Stimulated activated CD8-positive, alpha-beta memory T cell treated with anti-CD3 and anti-CD28 coated beads, Interleukin-2, amount 100 ng/mL, for 1 hour (primary cell): ENCODE measurements at places on chromosomes 7 and 10.

DNA sequence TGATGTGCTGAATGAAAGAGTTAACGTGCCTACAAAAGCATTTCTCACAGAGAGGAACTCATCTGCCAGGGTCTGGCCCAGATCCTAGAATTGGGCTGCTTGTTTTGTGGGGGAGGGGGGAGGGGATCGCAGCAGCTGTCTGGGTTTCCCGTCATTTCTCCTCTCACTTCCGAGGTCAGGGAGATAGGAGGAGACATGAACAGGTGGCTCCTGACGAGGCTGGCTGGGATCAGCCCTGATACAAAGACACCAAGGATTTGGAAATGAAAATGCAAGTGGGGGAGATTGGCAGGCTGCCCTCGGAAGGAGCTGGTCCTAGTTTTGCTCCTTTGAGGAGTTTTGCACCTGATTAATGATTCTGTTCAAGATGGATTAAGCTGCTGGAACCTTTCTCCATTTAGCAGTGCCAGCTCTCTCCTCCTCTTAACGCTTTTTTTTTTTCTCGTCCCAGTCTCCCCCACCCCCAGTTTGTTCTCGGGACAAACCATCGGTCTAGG, 86.8 kb upstream of the KMT2C start:
- no peak for DNase-seq

GRCh38 chr10:59649606-59650346, 59.9 kb downstream of the SLC16A9 start:
- DNase-seq = no peak

- DNase-seq = peak; percentile 77
These were observed 9.8 kb downstream of the SAP25 start for GRCh38 chr7:100563809-100564400.

- no peak for DNase-seq
These were observed 149.7 kb upstream of the AOAH start for GRCh38 chr7:36874041-36874440.

DNA sequence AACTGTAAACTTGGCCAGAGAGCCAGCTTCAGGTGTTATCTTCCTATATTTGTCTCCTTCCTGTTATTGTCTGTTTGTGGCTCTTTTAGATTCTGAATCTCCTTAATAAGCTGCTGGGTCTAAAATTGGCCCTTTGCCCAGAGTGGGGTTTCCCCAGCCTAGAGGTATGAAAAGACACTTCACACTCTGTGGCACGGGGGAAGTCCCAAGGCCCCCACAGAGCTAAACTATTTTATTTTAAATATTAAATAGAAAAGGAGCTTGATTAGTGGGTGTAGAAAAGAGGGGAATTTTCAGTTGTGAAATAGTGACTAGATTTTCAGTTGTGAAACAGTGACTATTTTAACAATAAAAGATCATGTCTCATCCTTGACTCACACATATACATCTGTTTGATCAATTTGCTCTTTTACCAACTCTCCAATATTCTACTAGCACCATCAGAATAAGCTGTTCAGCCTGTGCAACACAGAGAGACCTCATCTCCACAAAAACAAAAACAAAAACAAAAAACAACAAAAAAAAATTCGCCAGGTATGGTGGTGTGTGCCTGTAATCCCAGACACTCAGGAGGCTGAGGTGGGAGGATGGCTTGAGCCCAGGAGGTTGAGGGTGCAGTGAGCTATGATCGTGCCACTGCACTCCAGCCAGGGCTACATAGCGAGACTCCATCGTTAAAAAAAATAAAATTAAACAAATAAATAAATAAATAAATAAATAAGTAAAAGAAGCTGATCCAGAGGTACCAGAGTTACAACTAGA, 24.9 kb upstream of the ADO start:
- peak; percentile 58 for DNase-seq

DNA sequence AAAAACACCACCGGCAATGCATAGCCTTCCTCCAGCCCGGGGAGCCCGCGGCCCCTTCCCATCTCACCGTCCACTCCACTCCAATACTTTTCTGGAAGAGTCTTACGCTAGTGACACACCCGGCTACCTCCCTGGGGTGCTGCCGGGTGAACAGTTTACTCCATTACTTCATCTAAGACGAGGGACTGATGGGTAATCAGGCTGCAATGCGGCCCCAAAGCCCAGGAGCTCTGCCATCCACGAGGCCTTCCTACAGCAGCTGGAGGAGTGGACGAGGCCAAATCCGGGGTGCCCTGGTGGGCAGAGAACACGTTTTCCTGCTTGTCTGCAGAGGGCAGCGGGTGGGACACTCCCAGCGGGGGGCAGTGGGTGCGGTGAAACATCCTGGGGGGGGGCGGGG, 356.2 kb upstream of the SHH start:
- DNase-seq = no peak

- peak; percentile 26 for DNase-seq
These were observed 14.3 kb downstream of the ZNF282 start for GRCh38 chr7:149209518-149210269.
